Activated T-cell treated with anti-CD3 and anti-CD28 coated beads, Interleukin-2, amount 50 U/mL, for 1 hour (primary cell): ENCODE measurements at places on chromosomes 13 and 19.

GRCh38 chr13:43877326-43877725, 2.2 kb downstream of the CCDC122 start:
- DNase-seq: no peak

GRCh38 chr13:100828226-100828625, 153.6 kb upstream of the TMTC4 start:
- DNase-seq: no peak

GRCh38 chr19:1698636-1699035, 46.2 kb upstream of the TCF3 start:
- DNase-seq: no peak

DNA sequence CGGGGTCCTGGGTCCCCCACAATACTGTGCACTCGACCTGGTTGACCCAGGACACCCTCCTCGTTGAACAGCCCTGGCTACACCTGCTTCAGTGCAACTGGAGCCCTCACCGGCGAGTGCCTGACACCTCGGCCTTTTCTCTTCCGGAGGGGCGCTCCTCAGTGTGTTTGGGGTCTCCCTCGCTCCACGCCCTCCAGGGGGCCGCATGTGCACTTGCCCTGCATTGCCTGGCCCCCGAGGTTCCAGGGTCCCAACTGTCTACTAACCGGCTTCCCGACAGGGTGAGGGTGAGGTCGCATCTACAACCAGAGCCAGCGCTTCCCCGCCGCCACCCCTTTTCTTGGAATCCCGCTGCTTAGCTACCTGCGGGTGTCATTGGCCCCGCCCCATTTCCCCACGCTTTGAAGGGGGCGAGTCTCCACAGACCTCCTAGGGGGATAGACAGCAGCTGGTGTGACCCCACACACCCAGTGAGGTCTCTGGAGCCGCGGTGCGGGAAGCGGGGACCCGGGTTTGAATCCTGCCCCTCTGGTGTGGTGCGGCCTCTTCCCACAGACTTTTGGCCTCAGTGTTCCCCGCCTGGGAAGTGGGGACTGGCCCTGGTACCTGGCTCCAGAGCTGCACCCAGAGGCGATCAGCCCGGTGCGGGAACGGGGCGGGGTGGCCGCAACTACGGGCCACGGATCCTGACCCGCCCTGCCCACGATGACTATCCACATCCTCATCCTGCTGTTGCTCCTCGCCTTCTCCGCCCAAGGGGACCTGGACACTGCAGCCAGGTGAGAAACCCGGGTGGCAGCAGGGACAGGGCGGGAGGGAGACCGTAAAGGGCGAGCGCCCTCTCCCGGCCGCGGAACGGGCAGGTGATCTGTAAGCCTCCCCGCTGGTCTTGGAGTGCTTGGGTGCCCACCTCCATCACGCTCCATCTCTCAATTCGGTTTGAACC, at the start of gene ADM5:
Gene ADM5 (plus strand): TSS at position 462 of the 946 bp plus-strand sequence. CDS start 244 bp downstream, at position 706.
- peak; percentile 58 for DNase-seq

GRCh38 chr19:10968527-10969135, 7.8 kb downstream of the SMARCA4 start:
- no peak for DNase-seq

GRCh38 chr13:42140494-42140893, 92.0 kb downstream of the DGKH start:
- DNase-seq: no peak

GRCh38 chr13:26247011-26247410, 6.9 kb upstream of the CDK8 start:
- no peak for DNase-seq

DNA sequence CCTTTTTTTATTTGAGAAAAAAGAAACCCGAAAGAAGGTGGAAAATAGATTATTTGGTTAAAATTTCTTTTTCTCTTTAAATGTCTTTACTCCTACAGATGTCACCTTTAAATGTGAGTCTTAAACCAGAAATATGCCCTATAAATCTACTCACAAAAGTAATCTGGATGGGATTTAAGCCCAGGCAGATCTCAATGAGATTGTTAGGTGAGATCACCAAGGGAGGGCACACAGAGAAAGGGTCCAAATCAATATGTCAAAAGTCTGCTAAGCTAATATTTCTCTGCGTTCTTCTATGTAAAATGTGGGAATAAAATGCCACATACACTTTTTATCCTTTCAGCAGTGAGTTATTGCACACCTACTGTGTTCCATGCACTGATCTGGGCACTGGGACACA, 32.9 kb downstream of the WASF3 start:
- no peak for DNase-seq

DNA sequence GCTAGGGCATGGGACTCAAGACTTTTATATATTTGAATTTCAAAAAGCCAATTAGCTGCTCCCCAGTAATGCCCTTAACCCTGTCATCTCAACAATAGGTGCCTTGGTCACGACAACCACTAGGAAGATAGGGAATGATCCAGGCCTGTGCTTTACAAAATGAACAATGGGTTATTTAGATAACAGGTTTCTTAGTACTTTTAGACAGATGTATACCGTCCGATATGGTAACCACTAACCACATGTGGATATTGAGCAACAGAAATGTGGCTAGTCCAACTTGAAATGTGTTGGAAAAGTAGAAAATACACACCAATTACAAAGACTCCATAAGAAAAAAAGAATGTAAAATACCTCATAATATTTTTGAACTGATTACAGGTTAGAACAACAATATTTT, 201.2 kb downstream of the LHFPL6 start:
- no peak for DNase-seq

GRCh38 chr19:35518313-35518712, 4.9 kb upstream of the DMKN start:
- DNase-seq: no peak

- no peak for DNase-seq
Observed at GRCh38 chr19:46081928-46082727, 41.3 kb upstream of the IGFL4 start.

GRCh38 chr19:54439174-54439851, 9.7 kb upstream of the LENG8 start:
- DNase-seq: no peak

DNA sequence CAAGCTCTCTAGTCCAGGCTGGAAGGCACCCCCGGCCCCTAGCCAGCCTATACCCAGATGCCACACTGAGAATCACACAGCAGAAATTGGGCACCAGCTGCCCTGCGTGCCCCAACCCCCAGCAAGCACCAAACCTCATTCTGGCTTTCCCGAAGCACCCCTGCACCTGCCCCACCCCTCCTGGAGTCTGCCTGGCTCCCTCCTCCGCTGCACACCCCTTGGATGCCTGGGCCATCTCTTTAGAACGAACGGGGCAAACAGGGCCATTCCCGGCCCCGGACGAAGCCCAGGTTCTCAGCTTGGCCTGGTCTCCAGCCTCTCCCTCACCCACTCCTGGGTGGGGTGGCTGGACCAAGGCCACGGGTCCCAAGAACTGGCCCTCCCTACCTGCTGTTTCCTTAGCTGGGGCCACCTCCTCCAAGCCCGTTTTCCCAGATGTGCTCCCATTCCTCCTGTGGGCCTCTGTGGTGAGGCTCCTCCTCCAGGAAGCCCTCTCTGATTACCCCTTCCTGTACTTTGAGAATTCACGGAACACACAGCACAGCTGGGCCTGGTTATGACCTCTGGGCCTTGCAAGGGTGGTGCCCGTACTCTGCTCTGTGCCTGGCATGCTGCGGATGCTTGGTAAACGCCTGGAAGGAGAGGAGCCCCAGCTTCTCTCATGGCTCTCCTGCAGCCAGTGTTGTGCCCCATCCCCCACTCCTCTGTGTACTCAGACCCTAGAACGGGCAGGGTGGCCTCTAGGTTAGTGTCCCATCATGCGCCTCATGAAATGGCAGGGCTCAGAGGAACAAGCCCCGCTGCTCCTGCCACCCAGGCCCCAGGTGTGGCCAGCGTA, 21.4 kb downstream of the CEBPG start:
- DNase-seq: no peak

DNA sequence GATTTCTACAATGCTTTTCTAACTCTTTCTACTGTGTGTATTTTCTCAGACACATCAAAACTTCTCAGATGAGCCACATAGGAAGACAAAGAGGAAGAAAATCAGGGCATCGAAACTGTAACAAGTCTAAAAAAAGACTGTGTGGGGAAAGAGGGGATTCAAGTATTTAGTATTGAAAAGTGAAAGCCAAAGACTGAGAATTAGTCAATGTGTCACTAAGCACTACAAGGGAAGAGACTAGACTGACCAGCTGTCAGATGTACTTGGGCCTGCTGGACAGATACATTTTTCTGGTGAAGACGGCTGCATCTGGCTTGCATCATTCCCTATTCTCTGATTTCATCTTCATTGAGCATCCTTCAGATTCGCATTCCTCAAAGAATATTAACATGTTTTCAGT, 25.4 kb downstream of the COMMD6 start:
- DNase-seq: no peak

DNA sequence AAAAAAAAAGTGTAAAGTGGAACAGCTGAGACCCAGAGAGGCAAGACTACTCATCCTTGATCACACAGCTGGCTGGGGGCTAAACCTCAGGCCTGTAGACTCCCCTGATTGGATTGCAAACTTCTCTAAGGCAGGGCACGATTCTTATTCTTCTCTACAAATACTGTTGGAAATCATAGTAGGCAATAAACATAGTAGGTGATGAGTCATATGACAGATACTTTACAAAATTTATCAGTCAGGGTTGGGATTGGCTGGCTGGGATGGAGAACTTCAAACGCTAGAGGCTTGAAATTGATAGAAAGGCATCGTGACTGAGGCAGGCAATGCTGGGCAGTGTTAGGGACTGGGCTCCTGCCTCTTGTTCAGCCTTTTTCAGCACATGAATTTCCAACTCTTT, 5.9 kb upstream of the MATK start:
- DNase-seq: no peak

DNA sequence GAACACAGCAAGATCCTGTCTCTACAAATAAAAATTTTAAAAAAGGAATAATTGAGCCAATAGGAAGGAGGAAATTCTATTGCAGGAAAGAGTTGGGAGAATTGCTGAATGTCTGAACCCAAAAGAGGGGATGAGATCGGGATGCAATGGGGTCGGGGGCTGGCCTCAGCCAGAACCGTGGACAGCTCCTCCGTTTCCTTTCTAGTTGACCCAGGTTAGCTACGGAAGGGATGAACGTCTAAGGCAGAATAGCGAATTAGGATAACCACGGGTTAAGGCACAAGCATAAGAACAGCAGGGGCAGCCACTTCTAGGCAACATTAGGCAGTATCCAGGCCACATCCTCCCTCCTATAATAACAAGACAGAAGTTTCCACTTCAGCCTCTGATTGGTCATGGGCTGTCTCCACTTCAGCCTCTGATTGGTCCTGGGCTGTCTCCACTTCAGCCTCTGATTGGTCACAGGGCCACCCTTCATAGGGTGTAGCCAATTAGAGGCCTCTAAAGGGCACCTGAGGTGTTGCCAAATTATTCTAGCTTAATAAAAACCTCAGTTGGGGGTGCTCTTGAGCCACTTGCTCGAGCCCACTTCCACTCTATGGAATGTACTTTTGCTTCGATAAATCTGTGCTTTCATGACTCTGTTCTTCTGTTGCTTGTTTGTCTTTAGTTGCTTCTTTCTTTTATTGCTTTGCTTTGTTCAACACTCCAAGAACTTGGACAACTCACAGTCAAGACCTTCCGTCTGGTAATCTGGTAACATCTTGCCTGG, 24.9 kb upstream of the TPM4 start:
- DNase-seq: no peak

DNA sequence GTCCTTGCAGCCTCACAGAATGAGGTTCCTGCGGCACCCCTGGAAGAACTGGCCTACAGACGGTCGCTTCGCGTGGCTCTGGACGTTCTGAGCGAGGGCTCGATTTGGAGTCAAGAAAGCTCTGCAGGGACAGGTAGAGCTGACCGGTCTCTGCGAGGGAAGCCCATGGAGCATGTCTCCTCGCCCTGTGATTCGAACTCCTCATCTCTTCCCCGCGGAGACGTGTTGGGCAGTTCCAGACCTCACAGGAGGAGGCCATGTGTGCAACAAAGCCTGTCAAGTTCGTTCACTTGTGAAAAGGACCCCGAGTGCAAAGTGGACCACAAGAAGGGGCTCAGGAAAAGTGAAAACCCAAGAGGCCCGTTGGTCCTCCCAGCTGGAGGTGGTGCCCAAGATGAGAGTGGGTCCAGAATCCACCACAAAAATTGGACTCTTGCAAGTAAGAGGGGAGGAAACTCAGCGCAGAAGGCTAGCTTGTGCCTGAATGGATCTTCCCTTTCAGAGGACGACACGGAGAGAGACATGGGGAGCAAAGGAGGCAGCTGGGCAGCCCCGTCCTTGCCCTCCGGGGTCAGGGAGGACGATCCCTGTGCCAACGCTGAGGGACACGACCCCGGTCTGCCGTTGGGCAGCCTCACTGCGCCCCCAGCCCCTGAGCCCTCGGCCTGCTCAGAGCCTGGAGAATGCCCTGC, 23.4 kb upstream of the NDUFS7 start:
- DNase-seq: no peak

- DNase-seq: no peak
Observed at GRCh38 chr13:33730147-33730546, 87.8 kb upstream of the RFC3 start.

DNA sequence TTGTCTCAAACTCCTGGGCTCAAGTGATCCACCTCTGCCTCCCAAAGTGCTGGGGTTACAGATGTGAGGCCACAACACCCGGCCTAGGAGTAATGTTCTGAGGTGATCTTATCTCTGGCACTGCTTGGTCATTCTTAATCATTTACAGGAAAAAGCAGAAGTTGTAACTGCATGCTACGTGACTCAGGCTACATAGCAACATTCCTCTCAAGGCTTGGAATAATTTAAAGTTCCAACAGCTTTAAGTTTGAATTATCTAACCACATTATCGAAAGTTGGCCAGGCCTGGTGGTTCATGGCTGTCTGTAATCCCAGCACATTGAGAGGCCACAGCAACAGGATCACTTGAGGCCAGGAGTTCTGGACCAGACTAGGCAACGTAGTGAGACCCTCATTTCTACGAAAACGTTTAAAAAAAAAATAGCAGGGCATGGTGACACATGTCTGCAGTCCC, 3.9 kb upstream of the B9D2 start:
- no peak for DNase-seq

- no peak for DNase-seq
Observed at GRCh38 chr19:51093101-51093500, 10.4 kb upstream of the KLK14 start.

DNA sequence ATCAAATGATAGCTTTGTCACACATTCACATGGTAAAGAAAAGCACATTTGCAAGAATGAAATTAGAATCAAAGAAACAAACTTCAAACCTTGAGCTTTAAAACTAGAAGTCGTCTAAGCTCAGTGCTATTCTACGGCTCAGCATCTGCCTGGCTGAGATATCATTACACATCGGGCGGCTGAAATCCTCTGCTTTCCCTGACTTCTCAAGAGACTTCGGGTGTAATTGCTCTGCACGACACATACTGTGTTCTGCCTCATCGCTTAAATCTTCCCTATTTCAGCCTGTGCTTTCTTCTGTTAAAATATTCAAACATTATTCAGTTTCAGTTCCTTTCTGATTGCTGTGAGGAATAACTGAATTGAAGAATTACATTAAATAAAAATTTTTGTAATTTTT, 265.3 kb downstream of the NALCN start:
- DNase-seq: no peak

DNA sequence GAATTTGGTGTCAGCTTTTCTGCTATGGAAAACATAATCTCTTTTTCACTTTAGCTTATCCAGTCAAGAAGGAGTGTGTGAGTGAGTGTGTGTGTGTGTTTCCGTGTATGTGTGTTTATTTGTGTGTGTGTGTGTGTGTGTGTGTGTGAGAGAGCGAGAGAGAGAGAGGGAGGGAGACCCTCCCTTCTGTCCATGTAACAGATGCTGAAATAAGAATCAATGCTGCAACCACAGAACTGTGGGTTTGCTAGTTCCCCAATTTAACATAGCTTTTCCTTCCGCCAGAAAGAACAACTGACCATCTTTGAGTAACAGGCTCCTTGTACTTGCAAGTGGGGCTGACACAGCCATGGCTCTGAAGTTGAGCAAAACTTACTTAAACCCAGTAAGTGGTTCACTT, 5.2 kb downstream of the LCP1 start:
- no peak for DNase-seq
